ENCODE measurements at places on chromosomes 13 and 19.

DNA sequence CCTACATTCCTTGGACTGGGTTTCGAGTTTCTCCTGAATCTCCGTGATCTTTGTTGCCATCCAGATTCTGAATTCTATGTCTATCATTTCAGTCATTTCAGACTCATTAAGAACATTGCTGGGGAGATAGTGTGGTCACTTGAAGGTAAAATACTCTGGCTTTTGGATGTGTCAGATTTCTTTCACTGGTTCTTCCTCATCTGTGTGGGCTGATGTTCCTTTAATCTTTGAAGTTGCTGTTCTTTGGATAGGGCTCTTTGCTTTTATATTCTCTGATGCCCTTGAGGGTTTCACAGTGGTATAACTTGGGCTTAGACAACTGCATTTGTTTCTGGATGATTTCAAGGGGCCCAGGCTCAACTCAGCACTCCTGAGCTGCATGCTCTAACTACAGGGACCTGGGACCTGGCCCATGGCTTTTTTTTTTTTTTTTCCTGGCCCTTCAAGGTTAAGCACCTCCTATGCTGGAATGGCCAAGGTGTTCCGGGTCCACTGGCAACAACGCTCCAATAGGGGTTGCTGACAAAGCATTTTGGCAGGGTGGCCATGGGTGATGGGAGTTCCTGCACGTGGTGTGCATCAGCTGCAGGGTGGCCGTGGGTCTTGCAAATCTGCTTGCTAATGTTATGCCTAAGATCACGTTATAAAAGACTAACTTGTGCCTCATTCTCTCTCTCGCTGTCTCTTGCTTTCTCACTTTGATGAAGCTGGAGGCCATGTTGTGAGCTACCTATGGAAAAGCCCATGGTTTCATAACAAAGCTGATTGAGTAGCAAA is 5.9 kb upstream of the SIGLEC7 start:
- no peak for DNase-seq

DNA sequence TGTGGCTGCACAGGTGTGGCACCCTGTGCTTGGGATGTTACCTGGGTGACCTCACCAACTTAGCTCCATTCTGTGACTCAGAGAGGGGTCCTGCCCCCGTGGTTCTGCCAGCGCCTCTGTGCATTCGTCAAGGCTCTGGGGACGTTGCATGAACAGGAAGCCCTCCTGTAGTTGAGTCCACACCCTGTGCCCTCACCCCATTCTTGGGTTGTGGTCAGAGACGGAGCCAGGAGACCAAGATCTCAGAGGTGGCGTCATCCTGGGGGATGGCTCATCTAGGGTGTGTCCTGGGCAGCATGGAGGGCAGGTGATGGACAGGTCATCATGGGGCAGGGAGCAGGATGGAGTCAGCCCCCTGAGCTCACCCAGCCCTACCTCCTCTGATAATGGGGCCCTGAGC is 2.5 kb downstream of the COX6B2 start:
- no peak for DNase-seq

- no peak for DNase-seq
Observed at GRCh38 chr13:97116754-97117153, 105.4 kb upstream of the MBNL2 start.

GRCh38 chr13:99282264-99283231 is 24.4 kb upstream of the GPR18 start:
- no peak for DNase-seq

GRCh38 chr19:19737559-19738332 is 4.8 kb upstream of the ZNF14 start:
- no peak for DNase-seq

- DNase-seq = no peak
Observed at GRCh38 chr19:6412061-6412446, 12.6 kb downstream of the KHSRP start.

- no peak for DNase-seq
Observed at GRCh38 chr19:7871437-7872305, 2.5 kb downstream of the PRR36 start.

GRCh38 chr13:110228936-110229904 is 77.7 kb downstream of the COL4A1 start:
- DNase-seq = no peak

DNA sequence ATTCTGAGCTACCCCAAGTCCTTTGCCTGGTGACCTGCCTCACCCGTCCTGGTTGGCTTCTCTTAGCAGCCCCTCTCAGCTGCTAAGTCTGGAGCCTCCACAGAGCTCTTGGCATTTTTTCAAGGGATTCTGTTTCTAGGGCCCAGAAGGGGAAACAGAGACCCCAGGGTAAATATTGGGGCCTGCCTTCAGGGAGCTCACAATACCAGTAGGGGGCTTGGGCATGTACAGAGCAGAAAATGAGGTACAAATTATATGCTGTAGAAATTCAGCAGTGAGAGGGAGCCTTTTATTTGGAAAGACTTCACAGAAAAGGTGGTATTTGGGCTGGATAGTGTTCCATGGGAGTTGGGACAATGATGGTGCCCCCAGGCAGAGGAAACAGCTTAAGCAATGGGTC is 3.7 kb downstream of the SAMD4B start:
- no peak for DNase-seq

DNA sequence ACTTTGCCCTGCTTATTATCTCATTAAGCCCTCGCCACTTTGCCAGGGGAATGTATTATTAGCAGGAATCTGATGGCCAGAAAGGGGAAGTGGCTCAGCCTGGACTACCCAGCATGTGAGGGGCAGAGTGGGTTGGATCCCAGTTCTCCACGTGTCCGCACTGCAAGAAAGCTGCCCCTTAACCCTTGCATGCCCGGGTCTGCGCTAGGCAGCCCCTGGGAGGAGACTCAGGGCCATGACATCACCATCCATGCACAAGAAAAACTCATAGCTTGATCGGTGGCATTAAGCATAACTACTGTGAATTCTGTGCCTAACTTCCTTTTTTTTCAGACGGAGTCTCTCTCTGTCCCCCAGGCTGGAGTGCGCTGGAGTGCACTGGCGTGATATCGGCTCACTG is 8.9 kb downstream of the CACNG8 start:
- DNase-seq = no peak

- DNase-seq = no peak
Observed at GRCh38 chr19:35790981-35791813, 15.8 kb downstream of the ARHGAP33 start.

- DNase-seq = no peak
Observed at GRCh38 chr19:56107626-56108351, 13.3 kb downstream of the ZNF787 start.

DNA sequence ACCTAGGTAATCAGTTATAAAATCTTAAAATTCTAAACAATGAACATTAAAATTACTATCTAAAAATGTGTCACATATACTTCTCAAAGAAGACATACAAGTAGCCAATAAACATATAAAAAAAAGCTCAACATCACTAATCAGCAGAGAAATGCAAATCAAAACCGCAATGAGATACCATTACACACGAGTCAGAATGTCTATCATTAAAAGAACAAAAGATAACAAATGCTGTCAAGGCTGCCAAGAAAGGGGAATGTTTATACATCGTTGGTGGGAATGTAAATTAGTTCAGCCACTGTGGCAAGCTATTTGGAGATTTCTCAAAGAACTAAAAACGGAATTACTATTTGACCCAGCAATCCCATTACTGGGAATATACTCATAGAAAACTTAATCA is 310.3 kb upstream of the EDNRB start:
- DNase-seq = no peak

- no peak for DNase-seq
Observed at GRCh38 chr13:33369073-33369472, 83.5 kb upstream of the STARD13 start.

GRCh38 chr13:35836446-35836845 is 294.7 kb downstream of the DCLK1 start:
- DNase-seq = no peak

DNA sequence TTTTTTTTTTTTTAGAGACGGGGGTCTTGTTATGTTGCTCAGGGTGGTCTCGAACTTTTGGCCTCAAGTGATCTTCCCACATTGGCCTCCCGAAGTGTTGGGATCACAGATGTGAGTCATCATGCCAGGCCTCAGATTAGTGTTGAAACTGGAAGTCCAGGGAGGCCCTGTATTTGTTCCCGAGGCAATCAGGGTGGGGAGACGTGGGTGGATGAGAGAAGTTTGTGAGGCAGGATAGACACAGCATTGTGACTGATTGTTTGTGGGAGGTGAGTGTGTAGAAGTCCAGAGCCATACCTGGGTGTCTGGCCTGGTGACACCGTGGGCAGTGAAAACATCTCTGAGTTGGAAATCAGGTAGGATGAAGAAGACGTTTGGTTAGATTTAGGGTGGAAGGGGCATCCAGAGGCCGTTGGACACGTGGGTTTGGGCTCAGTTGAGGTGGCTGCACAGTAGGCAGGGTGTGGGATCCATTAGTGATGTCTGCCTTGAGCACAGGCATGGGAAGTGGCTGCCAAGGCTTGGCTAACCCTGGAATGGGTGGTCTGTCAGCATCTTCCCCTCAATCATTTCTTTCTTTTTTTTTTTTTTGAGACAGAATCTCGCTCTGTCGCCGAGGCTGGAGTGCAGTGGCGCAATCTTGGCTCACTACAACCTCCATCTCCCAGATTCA is 12.4 kb downstream of the RTN2 start:
- DNase-seq = no peak

GRCh38 chr19:12864721-12865715 is 16.2 kb downstream of the DNASE2 start:
- DNase-seq = no peak

- DNase-seq = no peak
Observed at GRCh38 chr13:76812206-76812897, 73.9 kb downstream of the KCTD12 start.

DNA sequence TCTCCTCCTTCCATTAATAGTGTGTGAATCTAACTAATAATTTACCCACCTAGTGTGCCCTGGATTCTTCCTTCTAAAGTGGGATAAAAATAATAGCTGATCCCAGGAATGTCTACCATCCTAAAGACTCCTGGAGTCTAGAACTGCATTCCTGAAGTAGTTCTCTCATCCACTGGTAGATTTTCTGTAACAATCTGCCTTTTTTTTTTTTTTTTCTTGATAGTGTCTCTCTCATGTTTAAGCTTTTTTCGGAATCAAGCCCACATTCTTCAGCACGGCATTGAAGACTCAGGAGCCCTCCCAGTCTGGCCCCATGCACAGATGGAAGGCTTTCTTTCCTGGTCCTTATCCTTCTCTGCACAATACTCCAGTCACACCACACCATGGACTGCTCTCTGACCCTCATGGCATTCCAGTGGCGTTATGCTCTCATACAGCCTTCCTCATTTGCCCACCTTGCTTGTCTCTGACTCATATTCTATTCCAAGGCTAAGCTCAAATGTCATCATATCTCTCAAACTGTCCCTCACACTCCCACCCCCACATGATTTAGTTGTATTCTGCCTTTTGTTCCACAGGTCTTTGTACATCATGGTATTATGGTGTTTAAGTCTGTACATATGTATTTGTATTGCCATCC is 68.7 kb upstream of the FRY start:
- no peak for DNase-seq

DNA sequence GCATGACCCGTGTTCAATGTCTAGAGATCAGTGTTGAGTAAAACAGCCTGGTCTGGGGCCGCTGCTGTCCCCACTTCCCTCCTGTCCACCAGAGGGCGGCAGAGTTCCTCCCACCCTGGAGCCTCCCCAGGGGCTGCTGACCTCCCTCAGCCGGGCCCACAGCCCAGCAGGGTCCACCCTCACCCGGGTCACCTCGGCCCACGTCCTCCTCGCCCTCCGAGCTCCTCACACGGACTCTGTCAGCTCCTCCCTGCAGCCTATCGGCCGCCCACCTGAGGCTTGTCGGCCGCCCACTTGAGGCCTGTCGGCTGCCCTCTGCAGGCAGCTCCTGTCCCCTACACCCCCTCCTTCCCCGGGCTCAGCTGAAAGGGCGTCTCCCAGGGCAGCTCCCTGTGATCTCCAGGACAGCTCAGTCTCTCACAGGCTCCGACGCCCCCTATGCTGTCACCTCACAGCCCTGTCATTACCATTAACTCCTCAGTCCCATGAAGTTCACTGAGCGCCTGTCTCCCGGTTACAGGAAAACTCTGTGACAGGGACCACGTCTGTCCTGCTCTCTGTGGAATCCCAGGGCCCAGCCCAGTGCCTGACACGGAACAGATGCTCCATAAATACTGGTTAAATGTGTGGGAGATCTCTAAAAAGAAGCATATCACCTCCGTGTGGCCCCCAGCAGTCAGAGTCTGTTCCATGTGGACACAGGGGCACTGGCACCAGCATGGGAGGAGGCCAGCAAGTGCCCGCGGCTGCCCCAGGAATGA is 1.5 kb upstream of the CEACAM5 start:
- DNase-seq = no peak

DNA sequence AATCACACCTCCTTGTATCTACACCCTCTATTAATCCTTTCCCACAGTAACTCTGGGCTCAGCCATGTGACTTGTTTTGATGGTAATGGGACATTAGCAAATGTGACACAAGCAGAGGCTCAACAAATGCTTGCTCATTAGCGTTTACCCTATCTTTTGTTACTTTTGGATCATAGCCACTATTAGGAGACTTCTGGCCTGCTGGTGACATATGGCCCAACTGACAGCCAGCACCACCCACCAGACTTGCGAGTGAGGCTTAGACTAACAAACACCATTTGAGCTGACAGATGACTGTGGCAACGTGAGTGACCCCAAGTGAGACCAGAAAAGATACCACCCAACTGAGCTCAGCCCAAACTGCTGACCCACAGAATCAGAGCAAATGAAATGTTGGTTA is 154.1 kb downstream of the OLFM4 start:
- DNase-seq = no peak

DNA sequence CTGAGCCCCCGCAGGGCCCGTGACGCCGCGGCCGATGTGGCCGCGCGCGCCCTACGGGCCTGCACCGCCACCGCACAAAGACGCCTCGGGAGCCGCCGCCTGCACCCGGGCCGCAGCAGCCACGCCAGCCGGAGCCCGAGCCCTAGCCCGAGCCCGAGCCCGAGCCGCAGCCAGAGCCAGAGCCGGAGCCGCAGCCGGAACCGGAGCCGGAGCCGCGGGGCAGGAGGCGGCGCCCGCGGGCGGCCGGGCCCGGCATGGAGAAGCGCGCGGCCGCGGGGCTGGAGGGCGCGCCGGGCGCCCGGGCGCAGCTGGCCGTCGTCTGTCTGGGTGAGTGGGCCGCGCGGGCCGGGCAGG is 379 bp downstream of the LRP3 start:
- no peak for DNase-seq

Data from esophagus squamous epithelium (tissue), 5 donors.